ENCODE measurements at places on chromosomes 2 and 18.

DNA sequence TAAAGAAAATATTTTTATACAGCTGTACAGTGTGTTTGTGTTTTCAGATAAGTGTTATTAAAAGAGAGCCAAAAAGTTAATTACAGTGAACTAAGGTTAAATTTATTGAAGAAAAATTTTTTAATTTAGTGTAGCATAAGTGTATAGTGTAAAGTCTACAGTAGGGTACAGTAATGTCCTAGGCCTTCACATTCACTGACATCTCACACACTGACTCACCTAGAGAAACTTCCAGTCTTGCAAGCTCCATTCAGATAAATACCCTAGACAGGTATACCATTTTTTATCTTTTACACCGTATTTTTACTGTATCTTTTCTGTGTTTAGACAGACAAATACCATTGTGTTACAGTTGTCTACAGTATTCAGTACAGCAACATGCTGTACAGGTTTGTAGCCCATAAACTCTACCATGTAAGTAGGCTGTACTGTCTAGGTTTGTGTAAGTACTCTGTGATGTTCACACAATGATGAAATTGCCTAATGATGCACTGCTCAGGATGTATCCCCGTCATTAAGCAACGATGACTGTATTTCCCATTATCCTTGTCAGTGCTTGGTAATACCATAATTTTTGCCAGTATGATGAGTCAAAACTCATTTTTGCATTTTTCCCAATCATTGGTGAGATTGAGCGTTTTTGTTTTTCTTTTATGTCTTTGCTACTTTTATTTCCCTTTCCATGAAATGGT lies 48.2 kb upstream of the B3GNT2 start:
- no peak for DNase-seq

DNA sequence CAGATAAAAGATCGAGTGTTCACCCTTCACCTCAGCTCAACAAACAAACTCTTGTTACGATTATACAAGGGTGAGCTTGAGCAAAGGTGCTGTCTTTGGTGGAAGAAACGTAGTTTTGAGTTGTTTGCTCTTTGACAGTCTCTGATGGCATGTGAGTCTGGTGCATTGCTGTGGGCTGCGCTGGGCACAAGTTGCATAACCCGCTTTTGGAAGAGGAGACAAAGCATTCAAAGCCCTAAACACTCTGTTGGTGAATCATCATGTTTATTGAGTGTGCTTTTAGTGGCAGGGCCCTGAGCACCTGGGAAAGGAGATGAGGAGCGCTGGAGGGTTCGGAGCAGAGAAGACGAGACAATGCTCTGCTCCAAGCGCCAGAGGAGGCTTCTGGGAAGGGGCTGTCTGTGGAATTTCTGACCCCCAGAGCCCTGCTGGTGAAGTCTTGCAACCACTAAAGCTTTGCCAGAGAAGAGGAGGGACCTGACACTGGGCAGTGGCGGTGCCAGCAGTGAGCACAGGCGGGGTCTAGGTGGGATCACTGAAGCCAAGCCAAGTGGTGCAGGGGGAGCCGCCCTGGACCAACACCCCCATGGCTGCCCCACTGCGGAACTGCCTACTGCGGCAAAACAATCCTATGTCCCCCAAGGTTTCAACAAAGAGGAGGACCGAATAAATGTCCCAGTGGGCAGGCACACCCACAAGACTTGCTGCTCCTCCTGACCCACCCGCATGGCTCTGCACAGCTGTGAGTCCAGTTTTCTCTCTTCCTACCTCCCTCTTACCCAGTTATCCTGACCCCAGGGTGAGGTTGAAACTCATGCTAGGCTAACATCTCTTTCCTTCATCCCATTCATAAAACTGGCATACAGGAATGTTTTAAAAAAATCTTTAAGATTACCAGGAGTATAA lies 64.0 kb downstream of the TNFRSF11A start:
- no peak for DNase-seq

GRCh38 chr2:21228041-21228895 lies 104.5 kb downstream of the TDRD15 start:
- DNase-seq, result no peak

- DNase-seq, result no peak
Measured at GRCh38 chr2:151043484-151043883, 218.2 kb downstream of the RBM43 start.

DNA sequence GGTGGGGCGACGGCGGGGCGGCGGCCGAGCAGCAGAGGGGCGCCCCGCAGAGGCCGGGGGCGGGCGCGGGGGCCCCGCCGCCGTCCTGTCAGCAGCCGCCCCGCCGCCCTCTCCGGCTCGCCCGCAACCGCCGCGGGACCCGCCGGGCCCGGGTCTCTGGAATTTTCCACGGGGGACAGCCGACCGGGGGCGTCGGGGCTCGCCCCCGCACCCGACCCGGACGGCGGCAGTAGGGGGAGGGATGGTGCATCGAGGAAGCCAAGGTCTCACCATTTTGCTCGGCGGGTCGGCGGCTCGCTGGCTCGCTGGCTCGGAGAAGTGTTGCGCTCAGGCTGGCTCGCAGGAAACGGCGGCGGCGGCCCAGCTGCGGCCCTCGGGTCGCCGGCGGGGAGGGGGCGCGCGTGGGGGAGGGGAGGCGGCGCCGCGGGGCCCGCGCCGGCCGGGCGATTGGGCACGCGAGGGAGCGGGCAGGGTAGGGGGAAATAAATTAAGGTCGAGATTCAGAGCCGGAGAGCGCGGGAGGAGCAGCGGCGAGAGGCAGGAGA lies 405 bp downstream of the PPP3R1 start:
- no peak for DNase-seq

GRCh38 chr2:142756430-142756829 lies 121.0 kb upstream of the KYNU start:
- DNase-seq, result no peak

GRCh38 chr18:25443776-25444175 lies 91.8 kb upstream of the ZNF521 start:
- no peak for DNase-seq

GRCh38 chr2:69680001-69680675 lies 36.6 kb upstream of the AAK1 start:
- DNase-seq, result no peak

- no peak for DNase-seq
Measured at GRCh38 chr2:3034856-3035255, 342.8 kb downstream of the EIPR1 start.

GRCh38 chr2:126748188-126748760 lies 92.3 kb downstream of the GYPC start:
- DNase-seq, result no peak

DNA sequence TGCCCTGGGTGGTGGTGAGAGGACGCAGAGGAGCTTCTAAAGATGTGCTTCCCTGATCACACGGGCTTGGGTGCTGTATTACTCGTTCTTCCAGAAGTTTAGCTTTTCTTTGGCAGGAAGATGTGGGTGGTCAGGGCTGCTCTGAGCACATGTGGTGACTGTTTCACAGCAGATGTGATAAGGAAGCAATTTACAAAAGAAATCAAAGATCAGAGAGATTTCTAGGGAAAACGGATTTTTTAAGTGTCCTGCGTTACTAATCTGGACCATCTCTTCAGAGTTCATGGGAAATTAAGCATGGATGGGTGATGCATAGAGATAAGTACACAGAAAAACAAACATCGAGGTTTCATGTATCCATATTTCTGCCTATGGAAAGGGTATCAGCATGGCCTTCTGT lies 99.4 kb downstream of the WDSUB1 start:
- no peak for DNase-seq

DNA sequence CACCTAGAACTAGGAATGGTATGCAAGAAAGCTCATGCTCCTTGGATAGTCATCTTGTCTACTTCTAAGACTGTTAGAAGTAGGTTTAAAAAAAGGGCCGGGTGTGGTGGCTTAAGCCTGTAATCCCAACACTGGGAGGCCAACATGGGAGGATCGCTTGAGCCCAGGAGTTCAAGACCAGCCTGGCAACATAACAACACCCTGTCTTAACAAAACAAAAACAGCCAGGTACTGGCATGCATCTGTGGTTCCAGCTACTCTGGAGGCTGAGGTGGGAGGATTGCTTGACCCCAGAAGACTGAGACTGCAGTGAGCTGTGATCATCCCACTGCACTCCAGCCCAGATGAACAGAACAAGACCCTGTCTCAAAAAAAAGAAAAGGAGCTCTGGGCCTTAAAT lies 19.9 kb downstream of the PNO1 start:
- DNase-seq, result no peak

GRCh38 chr18:12637901-12638643 lies 19.8 kb downstream of the SPIRE1 start:
- DNase-seq, result no peak
